Stimulated activated CD4-positive, alpha-beta T cell treated with anti-CD3 and anti-CD28 coated beads, Interleukin-4, amount 100 ng/mL, for 48 hours (primary cell): ENCODE measurements at places on chromosomes 11 and 22.
A peak's percentile ranks its signal among the peaks of the same experiment; 100 is the strongest.

GRCh38 chr11:31323145-31323544 is 46.4 kb downstream of the DCDC1 start:
- no peak for DNase-seq

DNA sequence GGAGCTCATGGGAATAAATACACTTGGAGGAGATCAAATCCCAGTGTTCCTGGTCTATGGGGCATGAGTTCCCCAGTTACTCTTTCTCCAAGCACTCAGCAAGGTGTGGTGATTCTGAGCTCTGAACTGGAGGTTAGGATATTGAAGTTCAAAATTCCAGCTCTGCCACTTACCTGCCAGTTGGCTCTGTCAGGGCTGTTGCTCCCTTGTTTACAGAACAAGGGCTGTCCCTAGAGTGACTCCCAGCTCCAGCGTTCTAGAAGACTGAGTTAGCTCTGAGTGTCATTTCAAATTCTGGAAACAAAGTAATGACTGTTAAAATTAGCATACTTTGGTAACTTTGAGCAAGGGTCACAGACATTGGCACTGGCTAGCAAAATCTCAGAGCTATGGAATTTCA is 69.7 kb upstream of the ZBED5 start:
- no peak for DNase-seq

GRCh38 chr11:73313652-73314051 is 5.6 kb downstream of the ARHGEF17 start:
- DNase-seq, result no peak

GRCh38 chr22:43848366-43849171 is 13.7 kb downstream of the SULT4A1 start:
- no peak for DNase-seq

- no peak for DNase-seq
Observed at GRCh38 chr11:119974051-119974450, 163.9 kb downstream of the TRIM29 start.

- no peak for DNase-seq
Observed at GRCh38 chr11:31808721-31809540, 2.2 kb downstream of the PAX6 start.

DNA sequence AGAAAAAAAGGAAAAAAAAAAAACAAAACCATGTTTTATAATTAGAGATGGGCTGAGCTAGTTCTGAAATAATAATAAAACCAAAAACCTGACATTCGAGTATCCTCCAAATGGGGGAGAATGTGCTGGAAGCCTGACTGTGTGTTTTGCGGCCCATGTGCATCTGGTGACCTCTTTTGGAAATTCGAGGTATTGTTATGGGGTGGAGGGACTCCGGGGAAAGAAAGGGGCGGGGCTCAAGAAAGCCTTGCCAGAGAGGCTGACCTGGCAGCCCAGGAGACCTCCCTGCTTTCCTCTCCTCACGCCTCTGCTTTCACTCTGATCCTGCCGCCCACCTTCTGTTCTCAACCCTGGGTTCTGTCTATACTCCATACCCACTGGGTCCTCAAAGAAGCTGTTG is 72.9 kb downstream of the CTTN start:
- peak; percentile 9 for DNase-seq

GRCh38 chr11:45669146-45669545 is 3.7 kb upstream of the CHST1 start:
- DNase-seq, result no peak

GRCh38 chr11:24637520-24637919 is 140.7 kb downstream of the LUZP2 start:
- DNase-seq, result no peak

DNA sequence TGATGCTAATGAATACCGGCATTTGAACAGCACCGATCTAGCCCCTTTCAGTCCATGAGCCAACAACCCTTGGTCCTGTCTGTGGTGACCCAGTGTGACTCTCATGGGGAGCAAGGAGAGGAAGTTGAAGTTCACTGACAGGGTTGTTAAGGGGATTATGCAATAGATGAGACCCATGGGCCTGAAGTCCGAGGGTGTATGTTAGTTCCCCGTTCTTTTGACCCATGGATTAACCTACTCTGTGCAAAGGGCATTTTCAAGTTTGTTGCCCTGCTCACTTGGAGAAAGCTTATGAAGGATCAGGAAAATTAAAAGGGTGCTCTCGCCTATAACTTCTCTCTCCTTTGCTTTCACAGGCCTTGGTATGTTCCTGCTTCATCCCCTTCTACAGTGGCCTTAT is 4.9 kb downstream of the PNPLA3 start:
- no peak for DNase-seq

DNA sequence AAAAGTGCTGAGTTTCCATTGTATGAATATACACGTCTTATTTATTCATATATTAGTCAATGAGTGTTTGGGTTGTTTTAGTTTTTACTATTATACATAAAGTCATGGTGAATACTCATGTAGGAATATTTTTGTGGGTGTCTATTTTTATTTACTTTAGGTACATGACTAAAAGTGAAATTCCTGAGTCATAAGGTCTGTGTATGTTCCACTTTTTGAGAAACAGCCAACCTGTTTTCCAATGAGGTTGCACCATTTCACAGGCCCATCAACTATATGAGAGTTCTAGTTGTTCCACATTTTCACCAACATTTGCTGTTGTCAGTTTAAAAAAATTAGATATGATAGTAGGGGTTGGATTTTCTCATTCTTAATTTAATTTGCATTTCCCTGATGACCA is 6.6 kb upstream of the OR6X1 start:
- no peak for DNase-seq

GRCh38 chr22:49812838-49813237 is 14.8 kb downstream of the BRD1 start:
- no peak for DNase-seq

DNA sequence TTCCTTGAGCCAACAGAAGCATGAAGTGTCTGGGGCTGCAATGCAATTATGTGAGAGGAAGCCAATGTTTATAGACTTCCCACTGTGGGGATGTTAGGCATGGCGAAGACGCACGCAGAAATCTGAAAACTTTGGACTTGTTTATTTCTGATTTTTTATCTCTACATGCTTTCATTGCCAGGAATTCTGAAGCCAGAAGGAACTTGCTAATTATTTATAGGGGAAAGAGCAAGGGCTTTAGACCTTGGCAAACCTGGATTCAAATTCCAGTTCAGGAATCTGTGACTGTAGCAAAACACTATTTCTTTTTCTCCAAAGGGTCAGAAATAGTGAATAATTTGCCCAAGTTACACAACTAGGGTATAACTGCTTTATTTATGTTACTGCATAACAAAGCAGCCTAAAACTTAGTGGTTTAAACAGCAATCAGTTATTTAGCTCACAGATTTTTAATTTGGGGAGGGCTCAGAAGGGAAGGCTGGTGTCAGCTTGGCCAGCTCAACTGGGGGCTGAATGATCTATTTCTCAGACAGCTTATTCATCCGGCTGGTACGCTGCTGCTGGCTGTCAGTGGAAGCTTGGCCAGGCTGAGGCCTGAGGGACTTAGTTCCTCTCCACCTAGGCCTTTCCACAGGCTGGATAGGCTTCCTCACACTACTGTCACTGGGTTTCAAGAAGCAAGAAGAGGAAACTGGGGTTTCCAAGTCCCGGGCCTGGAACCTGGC is 1.9 kb upstream of the OR6Q1 start:
- DNase-seq, result no peak

- DNase-seq, result no peak
Observed at GRCh38 chr11:98300719-98301118, 720.0 kb upstream of the CNTN5 start.

GRCh38 chr11:94754335-94754734 is 13.8 kb upstream of the AMOTL1 start:
- DNase-seq, result no peak

DNA sequence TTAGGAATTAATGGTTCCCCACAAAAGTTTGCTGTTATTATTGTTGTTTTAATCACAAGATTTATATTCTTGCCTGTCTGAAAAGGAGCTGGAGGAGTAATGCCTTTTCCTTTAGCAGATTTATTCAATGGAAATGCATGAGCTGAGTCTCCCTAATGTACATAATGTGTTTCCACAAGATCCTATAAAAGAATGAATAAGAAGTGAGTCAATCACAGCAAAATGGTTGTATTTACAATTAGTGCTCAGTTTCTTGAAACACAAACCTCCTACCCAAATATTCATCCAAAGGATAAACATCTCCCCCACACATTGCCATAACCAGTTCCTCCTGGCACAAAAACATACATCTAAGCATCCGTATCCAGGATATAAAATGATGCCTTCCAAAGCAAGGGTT is 33.3 kb downstream of the ME3 start:
- no peak for DNase-seq

DNA sequence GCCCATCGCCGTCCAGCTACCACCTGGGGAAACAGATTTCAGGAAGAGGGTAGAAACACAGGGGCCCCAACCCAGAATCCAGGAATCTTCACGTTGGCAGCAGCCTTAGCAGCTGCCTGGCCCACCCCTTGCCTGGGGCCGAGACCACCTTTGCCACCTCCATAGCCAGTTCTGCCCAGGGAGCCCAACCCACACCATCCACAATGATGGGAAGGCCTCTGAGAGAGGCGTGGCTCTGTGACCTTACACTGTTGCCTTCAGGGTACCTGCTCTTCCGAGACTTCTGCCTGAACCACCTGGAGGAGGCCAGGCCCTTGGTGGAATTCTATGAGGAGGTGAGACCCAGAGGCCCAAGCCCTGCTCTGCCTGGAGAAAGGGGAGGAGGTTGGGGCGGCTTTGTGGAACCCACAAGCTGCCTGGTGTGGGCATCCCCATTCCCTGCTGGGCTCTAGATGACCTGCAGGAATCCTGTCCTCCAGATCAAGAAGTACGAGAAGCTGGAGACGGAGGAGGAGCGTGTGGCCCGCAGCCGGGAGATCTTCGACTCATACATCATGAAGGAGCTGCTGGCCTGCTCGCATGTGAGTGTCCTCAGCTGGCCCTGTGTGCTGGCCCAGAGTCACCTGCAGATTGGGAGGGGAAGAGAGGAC is 10.0 kb upstream of the ANKRD13D start:
- no peak for DNase-seq

DNA sequence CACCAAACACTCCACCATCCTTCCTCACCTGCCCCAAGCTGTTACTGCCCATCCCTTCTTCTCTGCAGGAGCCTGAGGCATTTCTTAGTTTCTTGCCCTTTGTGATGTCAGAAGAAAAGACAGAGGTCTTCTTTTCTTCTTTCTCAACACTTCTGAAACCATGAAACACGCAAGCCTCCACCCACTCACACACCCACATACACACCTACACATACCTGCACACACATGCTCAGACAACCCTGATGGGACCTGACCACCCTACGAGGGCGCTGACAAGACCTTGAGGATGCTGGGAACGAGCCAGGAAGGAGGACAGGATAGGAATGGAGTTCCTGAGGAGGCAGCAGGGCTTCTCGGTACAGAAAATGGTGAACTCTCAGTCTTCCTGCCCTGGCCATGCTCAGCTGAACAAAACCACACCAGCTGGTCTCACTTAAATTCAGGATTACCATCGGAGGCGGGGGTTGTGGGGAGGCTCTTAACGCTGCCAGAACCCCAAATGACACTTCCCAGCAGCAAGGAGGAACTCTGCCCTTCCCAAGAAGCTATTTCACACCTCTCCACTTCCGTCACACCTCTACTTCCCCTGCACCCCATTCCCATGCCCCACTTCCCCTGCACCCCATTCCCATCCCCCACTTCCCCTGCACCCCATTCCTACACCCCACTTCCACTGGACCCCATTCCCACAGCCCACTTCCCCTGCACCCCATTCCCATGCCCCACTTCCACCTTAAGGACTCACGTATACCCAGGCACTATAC is 41.0 kb downstream of the CSF2RB start:
- DNase-seq, result no peak

DNA sequence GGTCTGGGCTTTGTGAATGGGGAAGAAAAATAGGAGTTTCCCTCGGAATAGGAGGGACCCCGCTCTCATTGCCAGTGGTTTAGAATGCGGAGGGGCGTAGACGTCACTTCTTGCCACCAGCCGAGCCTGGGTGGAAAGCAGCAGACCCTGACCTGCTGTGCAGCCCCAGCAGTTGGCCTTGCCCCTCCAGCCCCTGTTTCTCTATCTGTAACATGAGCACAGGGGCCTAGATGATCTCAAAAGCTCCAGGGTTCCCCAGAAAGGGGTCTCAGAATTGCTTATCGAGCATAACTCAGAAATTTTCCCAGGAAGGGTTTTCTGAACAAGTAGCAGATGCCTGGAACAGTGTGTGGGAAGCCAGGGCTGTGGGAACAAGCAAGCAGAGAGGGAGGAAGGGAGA is 43.9 kb downstream of the C11orf91 start:
- DNase-seq, result no peak

GRCh38 chr11:122358292-122358691 is 242.3 kb upstream of the BLID start:
- DNase-seq, result no peak

DNA sequence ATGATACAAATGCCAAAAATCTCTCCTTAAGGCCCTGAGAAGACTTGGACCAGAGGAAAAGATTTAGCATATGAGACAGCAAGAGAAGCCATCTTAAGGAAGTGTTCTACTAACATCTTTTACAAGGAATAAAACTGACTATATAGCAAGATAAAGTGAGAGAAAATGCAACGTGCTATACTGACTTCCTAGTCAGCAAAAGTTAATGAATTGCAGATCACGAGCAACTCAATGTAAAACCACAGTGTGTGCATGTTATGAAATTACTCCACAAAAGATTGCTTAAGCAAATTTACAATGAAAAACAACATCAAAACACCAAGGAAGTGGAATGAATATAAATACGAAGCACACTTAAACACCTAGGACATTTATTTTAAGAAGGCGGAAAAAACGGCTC is 187.5 kb downstream of the CADM1 start:
- DNase-seq, result no peak

GRCh38 chr11:79074547-79074946 is 366.3 kb downstream of the TENM4 start:
- no peak for DNase-seq

DNA sequence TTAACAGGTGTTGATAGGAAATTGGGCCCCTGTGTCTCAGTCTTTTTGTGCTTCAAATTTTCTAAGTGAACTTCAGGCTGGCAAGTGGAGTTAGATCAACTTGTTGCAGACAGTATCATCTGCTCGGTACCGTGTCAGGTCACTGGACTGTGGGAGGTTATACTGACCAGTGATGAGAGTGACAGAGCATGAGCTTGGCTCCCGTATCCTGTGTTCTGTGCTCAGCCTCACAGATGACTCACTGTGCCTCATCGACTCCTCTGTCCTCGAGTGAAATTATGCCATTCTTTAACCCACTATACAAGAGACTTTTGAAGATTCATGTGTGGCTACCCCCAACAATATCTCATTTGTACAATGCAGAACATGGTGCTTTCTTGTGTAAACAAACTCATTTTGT is 7.9 kb downstream of the GRAP2 start:
- no peak for DNase-seq
